ENCODE measurements at places on chromosomes 4 and X. TPM values are rescaled to one million over a fixed set of nuclear protein-coding genes. Genes with fewer than 3 reads are reported as not detected.
A peak's percentile ranks its signal among the peaks of the same experiment; 100 is the strongest.

GRCh38 chrX:71256856-71257255 lies 2.9 kb upstream of the ZMYM3 start:
- no peaks in the 10 kb centered on the region for H3K4me1 ChIP-seq
- no peak overlapping the region for H3K4me3 ChIP-seq
- no peaks in the 10 kb centered on the region for H3K36me3 ChIP-seq
- no peak overlapping the region for H3K27ac ChIP-seq
- peaks cover 12% of the 10 kb centered on the region for H3K27me3 ChIP-seq

- H3K4me1 ChIP-seq: no peaks in the 10 kb centered on the region
- H3K36me3 ChIP-seq: no peaks in the 10 kb centered on the region
- H3K27ac ChIP-seq: no peak overlapping the region
- no peak overlapping the region for H3K4me3 ChIP-seq
Observed at GRCh38 chrX:129802863-129803262, 23.1 kb downstream of the SASH3 start.

DNA sequence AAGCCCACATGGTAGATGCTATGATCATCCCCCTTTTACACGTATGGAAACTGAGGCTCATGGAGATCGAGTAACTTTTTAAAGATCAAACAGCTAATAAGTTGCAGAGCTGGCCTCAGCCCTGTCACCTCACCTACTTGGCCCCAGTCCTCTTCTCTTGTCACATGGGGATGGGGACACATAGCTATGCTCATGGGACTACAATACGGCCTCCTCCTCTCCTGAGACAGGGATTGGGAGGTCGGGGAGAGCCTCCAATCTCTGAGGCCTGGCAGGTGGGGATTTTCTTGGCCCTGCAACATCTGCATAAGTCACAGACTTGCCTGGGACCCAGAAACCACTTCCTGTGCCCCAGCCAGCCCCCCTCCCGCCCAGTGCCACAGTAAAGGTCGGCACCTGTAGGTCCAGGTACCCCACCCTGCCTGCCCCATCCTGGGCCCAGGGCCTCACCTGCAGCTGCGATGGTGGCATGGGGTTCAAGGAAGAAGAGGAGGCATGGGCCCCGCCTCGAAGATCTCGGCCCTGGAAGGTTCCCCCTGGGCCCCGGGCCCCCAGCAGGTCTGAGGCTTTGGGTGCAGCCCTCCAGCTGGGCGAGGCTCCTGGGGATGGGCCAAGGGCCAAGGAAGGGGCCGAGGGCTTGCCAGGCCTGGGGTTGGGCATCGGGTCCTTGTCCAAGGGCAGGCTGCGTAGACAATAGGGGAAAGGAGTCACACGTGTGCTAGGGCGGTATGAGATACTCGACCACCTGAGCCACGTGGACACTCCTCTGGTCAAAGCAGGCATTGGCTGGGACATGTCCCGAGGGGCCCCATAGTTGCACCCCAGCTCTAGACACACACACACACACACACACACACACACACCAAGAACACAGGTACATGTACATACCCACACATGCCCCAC lies 6.4 kb downstream of the FOXP3 start:
- no peak overlapping the region for H3K4me3 ChIP-seq
- H3K27me3 ChIP-seq: peaks cover 4% of the 10 kb centered on the region
- no peak for DNase-seq
- no peaks in the 10 kb centered on the region for H3K4me1 ChIP-seq
- no peaks in the 10 kb centered on the region for H3K36me3 ChIP-seq
- H3K27ac ChIP-seq: no peak overlapping the region

- no peak for DNase-seq
- peak overlapping the region; percentile 88 for H3K27ac ChIP-seq
- H3K27me3 ChIP-seq: no peaks in the 10 kb centered on the region
Observed at GRCh38 chr4:184536065-184536880, 61.9 kb upstream of the IRF2 start.

- DNase-seq: no peak
- H3K27ac ChIP-seq: peak overlapping the region; percentile 79
- H3K4me3 ChIP-seq: peak overlapping the region; percentile 50
- no peaks in the 10 kb centered on the region for H3K27me3 ChIP-seq
- peaks cover 17% of the 10 kb centered on the region for H3K4me1 ChIP-seq
Observed at GRCh38 chr4:140754918-140755773, 1.0 kb downstream of the TBC1D9 start.

DNA sequence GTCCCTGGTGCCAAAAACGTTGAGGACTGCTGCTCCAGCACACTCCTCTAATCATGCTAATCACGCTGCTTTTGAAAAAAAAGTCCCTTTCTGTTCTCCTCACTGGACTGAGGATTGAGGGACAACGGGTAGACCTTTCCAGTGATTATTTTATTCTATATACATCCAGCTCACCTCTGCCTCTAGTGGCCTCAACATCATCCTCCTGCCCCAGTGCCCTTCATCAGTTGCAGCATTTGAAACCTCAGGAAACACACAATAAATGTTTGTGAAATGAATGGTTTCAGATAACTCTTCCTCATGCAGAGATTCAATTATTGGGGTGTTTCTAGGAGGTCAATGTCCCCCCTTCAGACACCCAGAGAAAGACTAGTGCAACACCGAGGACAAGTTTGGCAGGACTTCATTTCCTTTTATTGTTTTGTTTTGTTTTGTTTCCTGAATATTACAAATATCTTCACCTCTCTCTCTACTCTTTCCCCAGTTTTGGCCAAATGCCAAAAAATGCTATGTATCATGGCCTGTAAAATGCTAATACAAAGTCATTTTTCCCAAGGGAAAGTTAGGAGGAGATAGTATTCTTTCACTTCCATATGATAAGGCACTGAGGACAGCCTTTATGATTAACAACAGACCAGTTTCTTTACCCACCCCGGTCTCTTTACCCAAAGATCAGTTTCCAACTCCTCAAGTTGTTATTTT lies 460.1 kb upstream of the SLIT2 start:
- DNase-seq: no peak
- no peaks in the 10 kb centered on the region for H3K4me1 ChIP-seq
- no peaks in the 10 kb centered on the region for H3K36me3 ChIP-seq
- H3K27ac ChIP-seq: no peak overlapping the region
- no peak overlapping the region for H3K4me3 ChIP-seq

DNA sequence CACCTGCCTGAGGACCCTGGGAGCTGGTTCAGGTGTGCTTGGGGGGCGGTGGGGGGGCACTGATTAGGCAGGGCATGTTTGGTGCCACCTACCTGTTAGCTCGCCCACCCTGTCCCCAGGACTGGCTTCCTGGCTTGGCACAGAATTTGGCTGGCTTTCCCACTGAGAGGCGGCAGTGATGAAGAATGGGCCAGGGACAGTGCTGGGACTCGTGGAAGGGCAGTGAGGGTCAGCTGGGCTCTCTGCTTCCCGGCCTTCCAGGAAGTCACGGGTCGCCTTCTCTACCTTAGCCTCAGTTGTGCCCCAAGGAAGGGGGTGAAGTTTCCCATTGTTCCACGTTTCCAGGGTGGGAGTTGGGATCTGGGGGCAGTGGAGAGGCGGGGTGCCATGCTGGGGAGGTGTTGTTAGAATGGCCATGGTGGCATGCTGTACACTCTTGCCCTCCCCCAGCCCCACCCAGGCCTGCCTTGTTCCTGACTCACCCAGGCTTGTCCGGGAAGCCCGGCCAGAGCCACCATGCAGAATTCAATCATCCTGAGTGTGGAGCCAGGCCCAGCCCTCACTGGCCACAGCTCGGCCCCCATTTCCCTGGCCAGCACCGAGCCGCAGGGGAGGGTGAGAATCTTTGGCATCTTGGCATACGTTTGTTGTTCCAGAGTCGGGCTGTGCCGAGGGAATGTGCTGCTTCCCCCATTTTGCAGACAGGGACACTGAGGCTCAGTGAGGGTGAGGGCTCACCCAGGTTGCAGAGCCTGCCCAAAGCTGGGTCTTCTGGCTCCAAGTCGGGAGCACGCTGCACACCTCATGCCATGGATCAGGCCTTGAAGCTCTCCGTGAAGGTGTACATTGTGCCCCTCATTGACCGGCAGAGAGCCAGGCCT lies 21.9 kb upstream of the GPR78 start:
- no peaks in the 10 kb centered on the region for H3K4me1 ChIP-seq
- H3K27ac ChIP-seq: no peak overlapping the region
- DNase-seq: peak; percentile 5
- no peaks in the 10 kb centered on the region for H3K27me3 ChIP-seq
- H3K36me3 ChIP-seq: no peaks in the 10 kb centered on the region

DNA sequence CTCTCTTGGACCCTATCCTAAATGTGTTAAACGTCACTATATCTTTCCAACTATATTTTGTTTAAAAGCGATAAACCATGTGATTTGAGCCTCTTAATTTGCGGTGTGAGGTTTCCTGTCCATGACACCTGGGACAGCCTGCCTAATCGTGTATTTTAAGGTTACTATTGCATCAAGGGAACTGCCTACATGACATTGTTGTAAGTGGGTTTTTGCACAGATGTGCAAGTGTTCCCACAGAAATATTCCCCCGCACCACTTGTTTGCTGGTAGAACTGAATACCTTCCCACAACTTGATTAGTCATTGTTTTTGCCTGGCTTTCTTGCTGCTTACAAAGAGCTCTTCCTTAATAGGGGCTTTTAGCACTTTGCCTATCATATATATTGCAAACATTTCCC lies 5.1 kb upstream of the FAM184B start:
- no peak overlapping the region for H3K4me3 ChIP-seq
- H3K27me3 ChIP-seq: no peaks in the 10 kb centered on the region
- H3K36me3 ChIP-seq: no peaks in the 10 kb centered on the region
- DNase-seq: no peak

- H3K27me3 ChIP-seq: no peaks in the 10 kb centered on the region
- H3K36me3 ChIP-seq: no peaks in the 10 kb centered on the region
- no peak for DNase-seq
- peaks cover 3% of the 10 kb centered on the region for H3K4me1 ChIP-seq
- H3K27ac ChIP-seq: no peak overlapping the region
Observed at GRCh38 chr4:89439533-89439932, 131.9 kb upstream of the GPRIN3 start.

GRCh38 chrX:153953342-153953830 lies 8.9 kb upstream of the RENBP start:
- no peak overlapping the region for H3K4me3 ChIP-seq
- H3K36me3 ChIP-seq: peaks cover 97% of the 10 kb centered on the region
- H3K27me3 ChIP-seq: no peaks in the 10 kb centered on the region
- H3K4me1 ChIP-seq: peaks cover 9% of the 10 kb centered on the region

GRCh38 chrX:148535639-148536038 lies 35.2 kb downstream of the AFF2 start:
- H3K36me3 ChIP-seq: no peaks in the 10 kb centered on the region
- H3K27ac ChIP-seq: no peak overlapping the region
- no peaks in the 10 kb centered on the region for H3K4me1 ChIP-seq
- DNase-seq: no peak

GRCh38 chrX:148771440-148771839 lies 271.0 kb downstream of the AFF2 start:
- no peaks in the 10 kb centered on the region for H3K27me3 ChIP-seq
- no peak for DNase-seq
- no peaks in the 10 kb centered on the region for H3K36me3 ChIP-seq

DNA sequence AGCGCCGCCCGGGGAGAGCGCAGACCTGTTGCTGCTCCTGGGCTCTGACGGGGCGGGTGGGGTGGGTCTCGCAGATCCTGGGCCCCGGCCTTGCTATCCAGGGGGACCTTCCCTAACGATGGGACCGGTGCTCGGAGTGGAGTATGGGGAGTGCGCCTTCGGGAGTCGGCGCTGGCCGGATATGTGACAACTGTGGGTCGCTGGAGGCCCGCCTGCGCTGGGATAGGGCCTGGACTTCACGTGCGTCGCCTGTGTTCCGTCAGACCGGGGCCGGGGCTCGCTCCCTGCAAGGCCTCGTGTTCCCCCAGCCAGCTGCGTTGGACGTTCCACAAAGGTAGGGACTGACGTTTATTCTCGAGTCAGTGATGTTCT lies 1.3 kb downstream of the TBL1X start:
- DNase-seq: peak; percentile 67
- H3K27me3 ChIP-seq: no peaks in the 10 kb centered on the region
- H3K36me3 ChIP-seq: no peaks in the 10 kb centered on the region
- peak overlapping the region; percentile 70 for H3K4me3 ChIP-seq

GRCh38 chr4:185941461-185941860 lies 127.5 kb upstream of the TLR3 start:
- no peak overlapping the region for H3K27ac ChIP-seq
- DNase-seq: peak; percentile 59
- H3K27me3 ChIP-seq: no peaks in the 10 kb centered on the region
- peaks cover 8% of the 10 kb centered on the region for H3K4me1 ChIP-seq

DNA sequence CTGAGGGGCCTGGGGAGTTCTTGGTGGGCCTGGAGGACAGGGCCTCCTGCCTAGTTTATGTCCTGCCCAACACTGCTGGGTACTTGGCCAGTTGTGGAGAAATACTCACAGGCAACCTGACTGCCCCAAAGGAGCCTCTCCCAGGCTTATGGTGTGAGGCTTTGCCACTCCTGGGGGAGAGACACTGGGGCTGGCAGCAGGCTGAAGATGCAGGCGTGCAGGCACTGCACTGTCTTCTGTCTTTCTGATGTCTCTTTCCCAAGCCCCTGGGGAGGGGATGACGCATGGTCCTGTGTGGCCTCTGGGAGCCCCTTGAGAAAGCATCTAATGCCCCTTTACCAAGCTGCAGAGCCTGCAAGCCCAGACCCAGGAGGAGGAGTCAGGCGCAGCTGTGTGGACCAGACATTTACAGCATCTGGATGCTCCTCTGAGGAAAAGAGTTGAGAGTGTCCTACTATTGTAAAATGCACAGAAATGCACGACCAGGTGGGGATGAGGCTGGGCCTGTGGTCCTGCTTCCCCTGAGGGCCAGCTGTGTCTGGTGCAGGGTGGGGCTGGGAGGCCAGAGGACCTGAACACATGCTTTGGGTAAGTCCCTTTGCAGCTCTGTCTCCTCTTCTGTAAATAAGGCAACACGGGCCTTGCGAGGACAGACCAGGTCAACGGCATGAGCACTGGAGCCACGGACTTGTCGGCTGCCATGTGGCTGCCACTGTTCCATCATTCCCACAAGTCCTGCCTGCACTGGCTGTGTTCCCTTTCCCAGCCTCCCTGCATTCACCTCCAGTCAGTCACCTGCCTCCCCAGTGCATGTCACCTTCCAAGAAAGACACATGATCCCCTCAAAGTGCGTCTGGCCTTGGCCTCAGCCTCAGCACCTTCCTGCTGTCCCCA lies 8.4 kb downstream of the TMEM271 start:
- no peak for DNase-seq
- no peaks in the 10 kb centered on the region for H3K36me3 ChIP-seq
- no peak overlapping the region for H3K4me3 ChIP-seq
- H3K27me3 ChIP-seq: peaks cover 10% of the 10 kb centered on the region

DNA sequence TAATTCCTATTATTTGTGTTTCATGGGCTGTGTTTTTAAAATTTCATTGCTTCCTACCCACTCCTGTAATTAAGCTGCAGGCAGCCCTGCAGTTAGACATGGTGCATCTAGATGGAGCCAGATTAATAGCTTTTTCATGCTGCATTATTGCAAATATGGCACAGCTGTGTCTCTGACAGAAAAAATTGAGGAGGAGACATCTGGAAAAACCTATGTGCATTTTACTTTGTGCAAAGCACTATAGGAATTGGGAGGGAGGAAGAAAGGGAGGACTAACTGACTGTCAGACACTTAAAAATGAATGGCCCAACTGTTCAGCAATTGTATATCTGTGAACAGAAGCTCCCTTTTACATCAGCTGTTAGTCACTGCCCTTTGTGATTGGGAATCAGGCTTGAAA lies 8.1 kb upstream of the RPGR start:
- no peaks in the 10 kb centered on the region for H3K36me3 ChIP-seq
- no peaks in the 10 kb centered on the region for H3K27me3 ChIP-seq
- no peaks in the 10 kb centered on the region for H3K4me1 ChIP-seq

The TTC29 gene
- polyA plus RNA-seq: not detected

The DACH2 gene
- polyA plus RNA-seq: 0.08 TPM

The TXK gene
- polyA plus RNA-seq: 1.9 TPM

The CXorf51A gene
- polyA plus RNA-seq: not detected

The FAM50A gene
- polyA plus RNA-seq: 104 TPM

The VCX2 gene
- not detected for polyA plus RNA-seq

The DSPP gene
- polyA plus RNA-seq: not detected
